Activated CD4-positive, CD25-positive, alpha-beta regulatory T cell treated with anti-CD3 and anti-CD28 coated beads, Interleukin-2, amount 50 U/mL, for 16 hours (primary cell): ENCODE measurements at places on chromosomes 2 and 18.

DNA sequence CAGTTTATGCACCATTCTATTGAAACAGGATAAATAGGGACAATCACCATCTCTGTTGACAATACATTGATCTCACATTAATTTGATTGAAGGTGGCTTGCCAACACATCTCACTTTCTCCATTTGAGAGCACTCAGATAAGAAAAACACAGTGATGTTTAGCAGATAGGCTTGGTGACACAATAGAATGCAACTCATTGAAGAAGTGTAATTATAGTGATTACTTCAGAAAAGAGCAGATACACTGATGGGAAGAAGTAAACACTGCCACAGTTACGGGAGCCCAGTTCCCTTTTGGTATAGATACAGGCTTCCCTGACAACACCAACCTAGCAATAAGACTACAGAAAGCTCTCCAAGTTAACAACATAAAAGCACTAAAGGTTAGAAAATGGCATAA lies 89.1 kb downstream of the FIGN start:
- no peak for DNase-seq

DNA sequence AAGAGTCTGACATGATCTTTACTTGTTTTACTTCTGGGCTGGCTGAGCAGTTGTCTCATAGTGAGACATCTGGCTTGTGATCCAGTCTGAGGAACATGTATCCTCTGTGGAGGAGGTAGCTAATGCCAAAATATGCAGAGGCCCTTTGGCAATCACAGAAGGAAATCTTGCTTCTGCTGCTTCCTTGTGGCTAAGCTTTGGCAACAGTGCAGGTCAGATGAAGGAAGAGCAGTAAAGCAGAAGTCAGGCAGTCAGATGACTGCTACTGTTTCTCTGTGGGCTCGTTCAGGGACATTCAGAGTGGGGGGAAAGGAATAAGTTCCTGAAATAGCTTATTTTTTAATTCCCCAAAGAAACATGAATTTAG lies 22.3 kb downstream of the DOK1 start:
- DNase-seq = no peak

GRCh38 chr2:152099367-152100050 lies 665 bp upstream of the CACNB4 start:
- DNase-seq = no peak

- DNase-seq = no peak
These were observed 529.6 kb downstream of the NR4A2 start for GRCh38 chr2:155802888-155803287.

DNA sequence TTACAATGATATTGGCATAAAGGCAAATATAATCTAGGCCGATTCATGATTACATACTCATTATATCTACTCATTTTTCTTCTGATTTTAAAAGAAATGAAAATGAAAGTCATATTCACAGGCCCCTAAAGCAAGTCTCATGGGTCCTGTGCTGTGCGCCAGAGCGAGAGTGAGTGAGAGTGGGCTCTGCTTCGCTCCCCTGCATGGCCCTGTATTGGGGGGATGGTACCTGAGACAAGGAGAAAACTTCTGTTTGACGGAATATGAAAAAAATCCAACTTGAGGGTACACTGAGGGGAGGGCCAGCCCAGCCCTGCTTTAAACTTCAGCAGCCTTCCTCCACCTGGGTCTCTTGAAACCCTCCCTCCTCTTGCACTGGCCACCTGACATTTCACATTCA lies 81.4 kb upstream of the RGPD5 start:
- no peak for DNase-seq

- DNase-seq = no peak
These were observed 63.5 kb downstream of the ANKRD44 start for GRCh38 chr2:197247083-197247482.
